Dermis blood vessel endothelial cell (primary cell): ENCODE measurements at places on chromosomes 1 and 21. TPM values are rescaled to one million over a fixed set of nuclear protein-coding genes. Genes with fewer than 3 reads are reported as not detected.

- no peak for DNase-seq
These were observed 70.8 kb downstream of the SCCPDH start for GRCh38 chr1:246794828-246795671.

- no peak for DNase-seq
These were observed 5.8 kb upstream of the WNT3A start for GRCh38 chr1:228000836-228001563.

GRCh38 chr1:163999131-163999530, 559.9 kb upstream of the PBX1 start:
- DNase-seq: no peak

Gene LCE1F
- not detected in 2 replicates for total RNA-seq

- no peak for DNase-seq
These were observed 20.9 kb downstream of the MCOLN3 start for GRCh38 chr1:85027242-85027983.

DNA sequence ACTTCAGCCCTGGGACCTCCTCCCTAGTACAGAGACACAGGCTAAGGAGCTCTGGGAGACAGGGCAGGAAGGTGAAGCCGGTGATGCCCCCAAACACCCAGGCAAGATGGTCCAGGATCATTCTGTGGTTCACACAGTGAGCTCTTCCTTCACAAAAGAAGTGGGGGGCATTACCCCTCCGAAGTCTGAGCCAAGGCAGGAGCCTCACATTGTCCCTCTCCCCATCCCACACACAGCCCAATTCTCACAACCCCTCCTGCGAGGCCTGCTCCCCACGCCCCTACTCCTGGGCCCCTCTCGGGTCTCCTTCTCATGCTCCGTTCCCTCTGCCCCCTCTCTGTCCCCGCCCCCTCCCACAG, 10.7 kb downstream of the MEF2D start:
- no peak for DNase-seq

Gene LHX4
- total RNA-seq: not detected in 2 replicates

DNA sequence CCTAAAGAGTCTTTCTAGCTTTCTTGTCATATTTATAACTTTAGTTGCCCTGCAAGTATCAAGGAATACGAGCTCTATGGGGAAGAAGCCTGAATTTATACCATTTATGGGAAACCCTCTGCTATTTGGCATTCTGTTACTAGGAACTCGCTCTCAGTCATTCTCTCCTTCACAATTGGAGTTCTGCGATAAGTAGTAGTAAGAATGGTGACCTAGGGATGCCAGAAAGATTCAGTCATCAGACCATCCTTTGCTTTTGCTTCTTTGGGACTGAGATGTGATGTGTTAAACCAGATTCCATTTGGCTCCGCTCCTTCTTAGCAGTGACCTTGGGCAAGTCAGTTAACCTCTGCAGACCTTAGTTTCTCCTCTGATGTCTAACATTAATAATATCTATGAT, 256.5 kb downstream of the FGGY start:
- no peak for DNase-seq

GRCh38 chr1:96923753-96924152, 202.2 kb downstream of the PTBP2 start:
- DNase-seq: no peak

GRCh38 chr1:167165948-167166689, 54.6 kb upstream of the POU2F1 start:
- no peak for DNase-seq

- DNase-seq: no peak
These were observed 20.6 kb upstream of the KIF26B start for GRCh38 chr1:245133995-245134715.

GRCh38 chr1:189866606-189867005, 611.1 kb downstream of the BRINP3 start:
- no peak for DNase-seq

DNA sequence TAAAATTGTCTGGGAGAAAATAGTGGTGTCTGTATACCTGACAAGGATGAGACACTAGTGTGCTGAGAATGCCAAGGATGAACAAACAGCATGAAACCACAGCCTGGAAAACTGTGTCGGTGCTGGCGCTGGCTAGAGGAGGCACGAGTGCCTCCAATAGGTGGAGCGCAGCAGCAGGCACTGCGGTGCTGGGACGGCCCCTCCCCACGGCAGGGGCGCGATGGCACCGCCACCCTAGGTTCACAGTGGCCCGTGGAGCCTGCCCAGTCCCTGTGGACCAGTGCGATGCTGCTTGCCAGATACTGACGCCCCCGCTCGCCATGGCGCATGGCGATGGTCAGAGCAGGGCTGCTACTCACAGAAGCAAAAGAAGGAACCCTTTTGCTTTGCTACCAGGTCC, 6.8 kb downstream of the CFAP410 start:
- DNase-seq: no peak

DNA sequence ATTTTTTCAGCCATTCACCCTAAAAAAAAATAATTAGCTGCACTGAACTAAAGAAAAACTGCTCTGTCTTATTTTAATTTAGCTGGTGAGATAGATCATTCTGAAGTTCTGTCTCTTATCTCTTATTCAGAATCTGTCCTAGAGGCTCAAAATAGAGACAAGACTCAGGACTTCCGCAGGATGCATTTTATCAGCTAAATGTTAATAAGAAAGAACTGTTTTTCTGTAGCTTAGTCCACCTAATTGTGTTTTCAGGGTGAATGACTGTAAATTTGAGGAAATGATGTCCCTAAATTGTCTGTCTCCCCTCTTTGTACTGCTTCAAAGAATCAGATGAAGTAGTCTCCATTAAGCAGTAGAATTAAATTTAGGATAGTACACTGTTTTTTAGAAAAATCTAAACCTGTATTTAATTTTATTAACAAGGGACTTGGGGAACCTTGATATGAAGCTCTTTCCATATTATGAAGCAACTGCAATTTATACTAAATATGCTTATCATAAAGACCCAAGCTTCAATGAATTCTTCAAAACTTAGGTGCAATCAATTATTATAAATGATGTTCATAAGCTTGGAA, 671.9 kb downstream of the RWDD3 start:
- DNase-seq: no peak

GRCh38 chr1:11558276-11558675, 79.3 kb downstream of the DISP3 start:
- DNase-seq: no peak

DNA sequence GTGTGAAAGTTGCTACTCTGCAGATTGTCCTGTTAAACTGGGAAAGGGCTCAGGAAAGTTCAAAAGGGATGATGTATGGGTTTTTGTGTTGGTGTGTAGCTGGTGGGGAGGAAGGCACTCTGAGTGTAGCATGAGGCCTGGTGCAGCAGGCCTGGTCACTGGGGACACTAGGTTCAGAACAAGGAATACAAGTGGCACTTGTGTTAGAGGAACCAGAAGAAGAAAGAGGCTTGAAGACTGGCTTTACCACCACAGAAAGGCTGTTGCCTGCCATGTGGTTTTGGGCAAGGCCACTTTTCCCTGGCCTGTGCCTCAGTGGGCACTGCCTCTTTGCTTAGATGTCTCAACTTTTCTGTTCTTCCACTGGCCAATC, 122.8 kb downstream of the NOS1AP start:
- no peak for DNase-seq

GRCh38 chr1:62809788-62810187, 25.9 kb downstream of the ATG4C start:
- DNase-seq: no peak

Gene ANKRD34A
- under 0.01 TPM in 2 replicates for total RNA-seq

- no peak for DNase-seq
These were observed 13.5 kb downstream of the ATP1A2 start for GRCh38 chr1:160129046-160129445.

DNA sequence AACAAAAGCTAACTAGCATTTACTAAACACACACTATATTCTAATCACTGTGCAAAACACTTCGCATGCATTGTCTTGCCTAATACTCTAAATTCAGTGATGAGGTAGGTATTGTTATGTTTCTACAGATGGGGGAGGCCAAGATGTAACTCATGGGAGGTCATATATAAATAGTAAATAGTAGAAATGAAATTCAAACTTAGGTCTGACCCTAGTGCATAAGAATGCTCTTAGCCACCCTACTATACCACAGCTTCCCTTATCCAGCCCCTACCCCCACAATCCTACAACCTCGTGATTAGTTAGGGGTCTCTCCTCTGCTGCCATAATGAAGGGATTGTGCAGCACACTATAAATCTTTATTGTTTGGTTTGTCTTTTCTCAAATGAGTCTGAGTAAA, 3.3 kb downstream of the PFDN2 start:
- DNase-seq: no peak

DNA sequence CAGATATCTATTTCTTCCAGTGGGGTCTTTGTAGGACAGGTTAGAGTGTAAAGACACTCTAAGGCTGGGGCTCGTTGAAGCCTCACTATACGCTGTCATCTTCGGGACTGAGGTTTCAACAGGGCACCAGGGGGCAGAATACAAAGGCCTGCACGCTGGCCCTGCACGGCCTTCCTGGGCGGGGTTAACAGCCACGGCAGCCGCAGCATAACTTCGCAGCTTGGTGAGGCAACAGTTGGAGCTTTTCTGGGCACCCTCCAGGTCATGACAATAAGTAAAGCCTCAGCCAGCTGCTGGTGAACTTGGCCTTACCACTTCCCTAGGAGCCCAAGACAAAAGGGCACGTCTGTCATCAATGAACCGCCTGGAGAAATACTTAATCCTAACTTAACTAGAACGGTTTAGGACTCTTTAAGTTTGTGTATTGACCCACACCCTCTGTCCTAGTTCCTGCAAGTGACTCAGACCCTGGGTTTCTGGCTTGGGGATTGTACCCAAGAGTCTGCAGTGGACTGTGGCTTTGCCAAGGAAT, 2.3 kb upstream of the RUNX1 start:
- peak; percentile 82 for DNase-seq

DNA sequence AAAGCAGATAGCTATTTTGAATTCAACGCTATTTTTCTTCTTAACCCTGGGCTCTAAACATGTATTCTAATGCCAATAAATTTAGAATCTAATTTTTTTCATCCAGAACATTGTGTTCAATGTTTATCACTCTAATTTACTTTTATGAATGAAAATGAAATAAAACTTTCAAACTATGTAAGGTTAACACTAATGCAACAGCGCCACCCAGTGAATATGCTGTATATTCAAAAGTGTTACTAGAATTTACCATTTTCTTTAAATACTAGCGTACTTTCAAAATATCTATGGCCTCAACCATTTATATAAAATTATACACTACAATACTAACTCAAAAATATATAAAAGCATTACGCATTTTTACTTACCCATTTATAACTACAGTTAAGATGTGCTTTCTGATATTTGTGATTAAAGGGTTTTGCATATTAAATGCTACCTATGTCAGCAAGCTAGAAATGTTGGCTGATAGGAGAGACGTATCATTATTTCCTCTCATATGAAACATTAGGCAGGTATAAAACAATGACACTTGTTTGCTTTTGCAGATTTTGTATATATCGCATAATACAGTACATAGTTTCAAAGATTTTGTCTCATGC, 5.9 kb upstream of the NUF2 start:
- DNase-seq: peak; percentile 78

DNA sequence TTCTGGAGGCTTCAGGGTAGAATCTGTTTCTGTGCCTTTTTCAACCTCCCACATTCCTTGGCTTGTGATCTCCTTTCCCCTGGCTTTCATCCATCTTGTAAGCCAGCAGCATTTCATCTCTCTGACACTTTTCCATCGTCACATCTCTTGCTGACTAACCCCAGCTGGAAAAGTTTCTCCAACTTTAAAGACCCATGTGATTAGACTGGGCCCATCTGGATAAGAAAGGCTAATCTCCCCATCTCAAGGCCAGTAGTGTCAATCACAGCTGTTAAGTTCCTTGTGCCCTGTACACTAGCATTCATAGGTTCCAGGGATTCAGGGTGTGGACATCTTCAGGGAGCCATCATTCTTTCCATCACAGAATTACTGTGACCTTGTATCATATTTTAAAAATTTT, 452.1 kb downstream of the TTLL7 start:
- no peak for DNase-seq
